NCI-H1105 treated with DMSO at 0.1 percent for 48 hours (cell line): ENCODE measurements at places on chromosomes 7 and 10.

- DNase-seq: no peak
Observed at GRCh38 chr10:70906031-70906783, 17.8 kb upstream of the PCBD1 start.

DNA sequence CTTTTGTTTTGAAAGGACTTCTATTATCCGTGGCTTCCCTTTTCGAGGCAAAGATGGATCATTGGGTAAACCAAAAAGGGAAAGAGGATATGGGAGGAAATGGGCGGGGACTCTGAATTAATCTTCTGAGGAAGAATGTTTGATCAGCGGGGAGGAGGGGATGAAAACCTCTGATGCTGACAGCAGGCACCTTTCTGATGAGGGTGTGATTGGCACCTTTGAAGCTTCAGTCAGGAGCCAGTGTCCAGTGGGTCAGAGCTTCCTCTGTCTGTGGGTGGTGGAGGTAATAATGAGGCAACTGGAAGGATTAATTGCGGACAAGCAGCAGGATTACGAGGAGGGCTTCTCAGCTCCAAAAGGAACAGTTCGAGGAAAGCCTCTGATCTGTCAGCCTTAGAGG is 877.6 kb downstream of the LRMDA start:
- no peak for DNase-seq

- DNase-seq: no peak
Observed at GRCh38 chr10:101694674-101695403, at the start of gene FBXW4. FBXW4 (minus strand) TSS chr10:101695170; CDS start chr10:101695105, 65 bp downstream.

DNA sequence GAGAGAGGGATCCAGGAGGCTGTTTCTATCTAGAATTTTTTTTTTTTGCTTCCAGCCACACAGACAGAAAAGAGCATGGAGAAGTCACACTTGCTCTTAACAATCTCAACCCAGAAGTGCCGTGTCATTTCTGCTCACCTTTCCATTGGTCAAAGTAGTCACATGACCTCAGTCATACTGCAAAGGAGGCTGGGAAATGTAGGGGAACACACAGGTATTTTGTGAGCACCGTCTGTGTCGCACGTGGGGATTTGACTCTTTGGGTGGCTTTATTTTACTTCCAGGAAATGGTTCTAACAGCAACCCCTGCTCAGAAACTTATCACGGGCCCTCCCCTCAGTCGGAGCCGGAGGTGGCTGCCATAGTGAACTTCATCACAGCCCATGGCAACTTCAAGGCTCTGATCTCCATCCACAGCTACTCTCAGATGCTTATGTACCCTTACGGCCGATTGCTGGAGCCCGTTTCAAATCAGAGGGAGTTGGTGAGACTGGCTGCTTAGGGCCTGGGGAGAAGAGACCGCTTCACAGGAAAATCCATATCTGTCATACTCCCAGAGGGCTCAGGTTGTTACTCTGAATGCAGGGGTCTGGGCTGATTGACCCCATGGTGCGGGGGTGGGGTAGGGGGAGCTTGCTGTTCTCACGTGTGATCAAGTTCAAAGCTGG is 13.1 kb upstream of the CPA1 start:
- DNase-seq: no peak

DNA sequence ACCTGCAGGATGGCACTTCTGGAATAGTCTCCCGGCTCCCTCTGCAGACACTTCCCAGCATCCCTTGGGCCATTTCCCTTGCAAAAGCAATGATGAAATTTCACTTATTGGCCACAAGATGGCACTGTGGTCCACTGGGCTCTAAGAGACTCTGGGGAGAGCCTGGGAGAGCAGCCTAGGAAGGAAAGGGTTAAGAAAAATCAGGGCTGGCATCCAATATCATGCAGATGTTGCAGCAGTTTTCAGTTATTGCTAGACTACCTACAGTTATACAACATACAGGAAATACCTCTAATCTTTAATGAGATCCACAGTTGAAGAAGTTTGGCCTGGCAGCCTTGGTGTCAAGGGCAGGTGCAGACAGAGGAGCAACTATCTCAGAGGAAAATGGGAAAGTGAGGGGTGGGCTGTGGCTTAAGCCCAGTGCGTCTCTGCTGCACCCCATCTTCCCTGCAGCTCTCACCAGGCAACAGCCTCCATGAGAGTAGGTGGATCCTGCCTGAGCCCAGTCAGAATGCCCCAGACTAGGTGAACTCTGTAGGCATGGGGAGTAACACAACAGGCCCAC is 100.2 kb upstream of the PRSS58 start:
- DNase-seq: peak; percentile 54

DNA sequence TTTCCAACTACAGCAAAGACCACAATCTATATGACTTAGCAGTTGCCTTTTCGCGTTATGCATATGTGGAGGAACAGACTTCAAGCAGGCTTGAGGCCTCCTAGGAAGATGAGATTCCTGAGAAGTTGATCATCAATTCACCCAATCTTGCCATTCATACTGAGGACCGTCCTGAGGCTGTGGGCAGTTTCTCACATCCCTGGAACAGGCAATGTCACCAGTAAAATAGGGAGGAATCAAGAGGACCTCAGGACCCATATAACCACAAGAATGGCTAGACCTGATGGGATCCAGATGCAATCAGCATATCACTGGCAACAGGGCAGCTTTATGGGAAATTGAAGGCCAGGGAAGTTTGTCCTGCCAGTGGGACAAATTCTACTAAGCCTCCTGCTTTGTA is 17.3 kb downstream of the KDM7A start:
- DNase-seq: no peak

DNA sequence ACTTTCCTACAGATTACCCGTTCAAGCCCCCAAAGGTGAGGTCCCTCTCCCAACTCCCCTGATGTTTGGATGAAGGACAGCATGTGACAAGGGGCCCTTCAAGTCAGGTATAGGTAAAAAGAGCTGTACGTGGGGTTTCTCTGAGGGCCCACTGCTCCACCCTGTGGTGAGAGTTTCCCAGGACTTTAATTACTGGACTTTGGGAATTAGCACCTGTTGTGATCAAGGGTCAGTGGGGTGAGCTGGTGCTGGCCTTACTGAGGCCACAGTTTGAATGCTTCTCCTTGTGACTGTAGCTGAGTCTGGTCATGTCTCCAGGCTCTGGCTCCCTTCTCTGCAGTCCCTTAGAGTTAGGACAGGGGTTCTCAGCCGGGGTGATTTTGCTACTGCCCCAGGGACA is 16.8 kb downstream of the UBE2D4 start:
- DNase-seq: no peak

- DNase-seq: no peak
Observed at GRCh38 chr10:118251791-118252190, 90.3 kb downstream of the FAM204A start.

DNA sequence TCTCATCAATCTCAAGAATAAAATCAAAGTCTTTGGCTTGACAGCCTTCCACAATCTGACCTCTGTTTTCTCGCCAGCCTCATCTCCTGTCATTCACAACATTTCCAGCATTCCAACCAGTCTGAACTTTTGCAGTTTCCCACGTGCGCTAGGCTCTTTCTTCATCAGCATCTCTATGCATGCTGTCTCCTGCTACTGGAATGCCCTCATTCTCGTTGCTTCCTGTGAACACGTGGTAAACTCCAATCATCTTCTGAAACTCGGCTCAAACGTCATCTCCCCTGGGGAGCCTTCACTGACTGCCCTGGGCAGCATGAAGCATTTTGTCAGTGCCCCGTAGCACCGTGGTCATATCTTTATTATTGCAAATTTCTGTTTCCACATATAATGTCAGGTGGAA is 12.2 kb upstream of the RSBN1L start:
- no peak for DNase-seq

DNA sequence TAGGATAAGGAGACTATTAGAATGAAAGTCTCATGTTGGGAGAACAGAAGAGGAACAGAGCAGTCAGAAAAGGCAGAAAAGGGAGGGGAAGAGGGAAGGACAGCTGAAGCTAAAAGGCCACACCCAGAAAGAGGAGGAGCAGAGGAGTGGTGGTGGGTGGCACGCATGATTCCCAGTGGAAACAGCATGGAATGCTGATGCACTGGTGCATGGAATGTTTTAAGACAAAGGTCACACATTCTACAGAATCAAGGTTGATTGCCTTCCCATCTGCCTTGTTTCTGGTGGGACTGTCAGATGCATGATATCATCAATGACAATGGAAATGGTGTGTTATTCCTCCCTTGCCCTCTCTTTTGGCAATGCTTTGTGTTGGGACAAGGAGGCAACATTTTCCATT is 285.4 kb upstream of the MKI67 start:
- DNase-seq: no peak

- no peak for DNase-seq
Observed at GRCh38 chr10:108601851-108602250, 1321.5 kb downstream of the XPNPEP1 start.

- DNase-seq: no peak
Observed at GRCh38 chr7:84924353-84924752, 262.5 kb downstream of the SEMA3D start.

- DNase-seq: no peak
Observed at GRCh38 chr10:132595021-132595420, 57.4 kb downstream of the INPP5A start.

DNA sequence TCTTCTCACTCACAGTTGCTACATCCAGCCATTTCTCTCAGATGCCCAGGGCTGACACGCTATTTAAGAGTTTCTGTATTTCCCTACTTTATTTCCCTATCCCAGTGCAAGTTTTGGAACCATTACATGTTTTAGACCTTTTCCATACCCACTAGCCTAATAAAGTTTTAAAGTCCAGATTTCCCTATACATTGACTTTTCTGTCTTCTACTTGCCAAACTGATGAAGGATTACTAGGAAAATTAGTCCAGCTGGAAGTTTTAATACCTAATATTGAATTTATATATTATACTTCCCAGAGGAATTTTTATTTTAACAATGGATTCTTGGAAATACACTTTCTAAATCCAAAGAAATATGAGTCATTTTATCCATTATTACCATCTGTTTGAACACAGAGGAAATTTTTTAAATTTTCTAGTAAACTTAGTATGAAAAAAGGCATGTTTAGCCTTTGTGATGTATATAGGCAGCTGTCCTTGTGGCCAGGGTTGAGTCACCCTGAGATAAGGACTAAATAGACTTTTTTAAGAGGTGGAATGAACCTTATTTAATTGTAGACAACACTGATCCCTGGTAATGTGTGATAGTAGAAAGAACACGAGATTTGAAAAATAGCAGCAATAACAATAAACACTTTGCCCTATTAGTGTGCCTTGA is 205.0 kb downstream of the TFEC start:
- no peak for DNase-seq

DNA sequence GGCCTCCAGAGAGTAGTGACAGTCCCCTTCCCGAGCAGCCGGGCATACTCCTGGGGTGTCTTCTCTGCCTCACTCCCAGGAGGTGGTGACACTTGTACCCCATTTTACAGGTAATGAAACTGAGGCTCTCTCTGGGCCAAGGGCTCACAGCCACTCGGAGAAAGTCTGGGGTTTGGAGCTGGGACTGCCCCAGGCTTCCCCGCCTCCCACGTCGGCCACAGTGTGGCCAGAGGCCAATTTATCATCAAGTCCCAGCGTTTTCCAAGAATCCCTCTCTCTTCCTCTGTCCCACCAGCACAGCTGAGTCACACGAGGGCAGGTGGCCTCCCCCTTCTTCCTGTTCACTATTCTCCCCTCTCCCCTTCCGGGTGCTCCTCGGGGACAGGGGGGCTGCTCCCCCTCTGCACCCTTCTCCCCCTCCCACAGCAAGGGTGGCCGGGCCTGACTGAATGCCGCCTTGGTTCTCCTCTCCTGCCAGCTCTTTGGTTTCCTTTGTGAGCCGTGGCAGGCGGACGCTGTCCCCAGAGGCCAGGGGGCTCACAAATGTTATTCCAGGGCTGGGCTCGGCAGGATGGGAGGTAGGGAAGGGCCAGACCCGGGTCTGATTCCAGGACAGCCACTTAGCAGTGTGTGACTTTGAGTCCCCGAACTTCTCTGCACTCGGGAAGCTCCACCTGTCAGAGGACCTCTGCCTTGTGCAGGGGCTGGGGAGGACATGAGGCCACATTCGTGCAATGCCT is 17.7 kb downstream of the CLIP2 start:
- no peak for DNase-seq

GRCh38 chr10:89468191-89468965 is 54.0 kb downstream of the IFIT5 start:
- no peak for DNase-seq

GRCh38 chr7:92297736-92298135 is 52.0 kb downstream of the ANKIB1 start:
- DNase-seq: no peak

GRCh38 chr10:31760674-31761081 is 168.0 kb downstream of the ARHGAP12 start:
- DNase-seq: no peak

DNA sequence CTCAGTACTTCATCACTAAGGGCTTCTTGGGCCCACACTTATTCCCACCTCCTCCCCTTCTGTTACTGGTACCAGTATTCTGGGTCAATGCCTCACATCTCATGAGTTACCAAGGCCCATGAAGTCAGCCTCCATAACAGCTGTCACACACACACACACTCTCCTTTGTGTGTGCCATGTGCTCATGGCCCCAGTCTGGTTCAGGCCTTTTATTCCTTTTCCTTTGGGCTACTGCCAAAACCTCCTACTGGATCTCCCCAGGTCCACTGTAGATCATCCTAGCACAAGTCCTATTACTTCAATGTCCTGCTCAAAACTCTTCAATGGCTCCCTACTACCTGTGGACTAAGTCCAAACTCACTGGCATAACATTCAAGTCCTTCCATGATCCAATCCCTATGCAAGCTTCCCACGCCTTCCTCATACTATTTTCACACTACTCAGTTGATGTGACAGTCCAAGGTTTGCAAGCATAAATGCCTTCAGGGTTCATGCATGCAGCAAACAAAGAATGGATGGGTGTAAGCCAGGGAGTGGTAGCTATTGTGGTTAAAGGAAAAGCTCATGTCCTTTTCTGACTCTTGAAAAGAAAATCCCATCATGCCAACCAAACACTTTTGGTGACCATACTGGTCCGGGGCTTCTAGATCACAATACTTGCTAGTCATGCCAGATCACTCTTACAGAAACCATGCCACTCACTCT is 68.1 kb downstream of the CCDC6 start:
- no peak for DNase-seq

DNA sequence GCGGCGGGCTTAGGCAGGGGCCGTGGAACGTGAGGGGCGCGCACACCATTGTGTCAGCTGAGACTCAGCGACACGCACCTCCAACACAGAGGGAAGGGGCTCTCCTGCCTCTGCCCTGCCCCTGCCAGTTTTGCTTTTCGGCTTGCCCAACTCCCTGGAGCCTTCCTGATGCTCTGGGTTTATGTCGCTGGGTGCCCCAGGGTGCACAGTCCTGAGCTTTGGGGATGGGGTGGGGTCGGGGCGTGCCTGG is 13.3 kb downstream of the TMEM120A start:
- DNase-seq: no peak

- DNase-seq: no peak
Observed at GRCh38 chr10:71780719-71781118, 7.4 kb upstream of the VSIR start.
